Thymus (tissue), 14 donors: ENCODE measurements at places on chromosomes 7 and 10. TPM values are rescaled to one million over a fixed set of nuclear protein-coding genes. Genes with fewer than 3 reads are reported as not detected.

Gene PIK3AP1
- total RNA-seq, result 8.1 TPM

Gene CFAP70
- total RNA-seq, result 1.7 TPM

Gene LIPK
- 0.33 TPM for total RNA-seq

Gene KCP
- 0.09 TPM for total RNA-seq

Gene RADIL
- total RNA-seq, result 0.19 TPM

Gene ANKRD2
- 0.05 TPM for total RNA-seq

Gene SFTPA1
- total RNA-seq, result 1.4 TPM

Gene MYH16
- total RNA-seq, result 0.05 TPM

Gene FAM180A
- total RNA-seq, result 0.05 TPM

Gene CYCS
- total RNA-seq, result 114 TPM

Gene ZNF282
- 7.6 TPM for total RNA-seq

Gene SYT15
- total RNA-seq, result 0.80 TPM

Gene TMEM176A
- total RNA-seq, result 11.0 TPM

Gene LRWD1
- total RNA-seq, result 16.2 TPM

Gene SEMA3D
- total RNA-seq, result 1.3 TPM

Gene TRIM56
- 6.9 TPM for total RNA-seq

Gene CFAP69
- total RNA-seq, result 0.47 TPM

Gene GLI3
- 3.2 TPM for total RNA-seq

Gene SPDYE5
- 0.05 TPM for total RNA-seq

Gene MYPN
- 0.19 TPM for total RNA-seq

Gene TAS2R5
- 0.57 TPM for total RNA-seq

Gene CLRN3
- 0.05 TPM for total RNA-seq

Gene LIPM
- not detected for total RNA-seq

Gene ATP5MK
- 464 TPM for total RNA-seq

Gene RET
- 0.33 TPM for total RNA-seq

Gene PLCE1
- total RNA-seq, result 1.2 TPM

Gene NKX1-2
- 0.05 TPM for total RNA-seq

Gene VAX1
- not detected for total RNA-seq

Gene MSMB
- total RNA-seq, result 1.1 TPM

Gene AP4M1
- 12.7 TPM for total RNA-seq
